Stimulated activated CD4-positive, alpha-beta T cell treated with anti-CD3 and anti-CD28 coated beads, Interleukin-1b, Interleukin-23, amount 100 ng/mL, for 48 hours (primary cell): ENCODE measurements at places on chromosomes 5 and 9.

DNA sequence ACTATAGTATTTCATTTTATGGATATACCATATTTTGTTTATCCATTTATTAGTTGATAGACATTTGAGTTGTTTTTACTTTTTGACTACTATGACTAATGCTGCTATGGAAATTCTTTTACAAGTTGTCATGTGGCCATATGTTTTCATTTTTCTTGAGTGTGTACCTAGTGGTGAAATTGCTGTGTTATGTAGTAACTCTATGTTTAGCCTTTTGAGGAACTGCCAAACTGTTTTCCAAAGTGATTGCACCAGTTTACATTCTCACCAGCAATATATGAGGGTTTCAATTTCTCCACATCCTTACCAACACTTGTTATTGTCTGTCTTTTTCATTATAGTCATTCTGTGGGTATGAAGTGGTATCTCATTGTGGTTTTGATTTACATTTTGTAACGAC, 75.4 kb downstream of the GRIA1 start:
- DNase-seq = no peak

DNA sequence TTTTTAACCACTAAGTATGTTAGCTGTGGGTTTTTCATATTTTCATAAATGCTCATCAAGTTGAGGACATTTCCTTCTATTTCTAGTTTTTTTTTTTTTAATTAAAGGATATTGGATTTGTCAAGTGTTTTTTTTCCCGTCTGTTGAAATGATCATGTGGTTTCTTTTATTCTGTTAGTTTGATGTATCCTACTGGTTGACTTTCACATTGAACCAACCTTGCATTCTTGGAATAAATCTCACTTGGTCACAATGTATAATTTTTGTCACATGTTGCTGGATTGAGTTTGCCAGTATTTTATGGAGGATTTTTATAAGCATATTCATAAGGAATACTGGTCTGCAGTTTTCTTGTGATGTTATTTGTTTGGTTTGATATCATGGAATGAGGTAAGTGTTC, 12.4 kb downstream of the FAM200C start:
- DNase-seq = no peak

GRCh38 chr5:143964919-143965318, 153.0 kb downstream of the HMHB1 start:
- DNase-seq = no peak

GRCh38 chr9:12162181-12162815, 530.9 kb upstream of the TYRP1 start:
- no peak for DNase-seq

DNA sequence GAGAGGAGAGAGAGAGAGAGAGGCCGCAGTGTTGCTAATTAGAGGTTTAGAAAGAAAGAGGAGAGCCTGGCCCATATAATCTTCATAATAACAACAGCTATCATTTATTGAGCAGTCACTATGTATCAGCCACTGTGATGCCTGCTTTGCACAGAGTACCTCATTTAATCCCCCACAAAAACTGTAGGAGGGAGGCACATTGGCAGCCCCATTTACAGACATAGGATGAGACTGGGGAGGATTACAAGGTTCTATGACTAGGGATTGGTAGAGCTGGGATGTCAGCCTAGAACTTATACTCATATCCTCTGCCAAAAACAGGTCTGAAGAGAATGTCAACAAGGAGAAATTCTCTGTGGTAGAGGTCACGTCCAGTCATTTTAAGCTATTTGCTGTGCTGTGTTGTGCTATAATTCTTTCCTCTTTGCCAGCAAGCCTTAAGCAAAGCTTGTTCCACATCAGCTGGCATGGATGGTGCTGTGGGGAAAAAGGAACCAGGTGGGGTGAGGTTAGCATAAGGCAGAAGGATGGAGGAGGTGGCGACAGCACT, 6.7 kb upstream of the GCNT4 start:
- DNase-seq = no peak

- no peak for DNase-seq
Observed at GRCh38 chr9:111630182-111630963, 761 bp upstream of the DNAJC25 start.

DNA sequence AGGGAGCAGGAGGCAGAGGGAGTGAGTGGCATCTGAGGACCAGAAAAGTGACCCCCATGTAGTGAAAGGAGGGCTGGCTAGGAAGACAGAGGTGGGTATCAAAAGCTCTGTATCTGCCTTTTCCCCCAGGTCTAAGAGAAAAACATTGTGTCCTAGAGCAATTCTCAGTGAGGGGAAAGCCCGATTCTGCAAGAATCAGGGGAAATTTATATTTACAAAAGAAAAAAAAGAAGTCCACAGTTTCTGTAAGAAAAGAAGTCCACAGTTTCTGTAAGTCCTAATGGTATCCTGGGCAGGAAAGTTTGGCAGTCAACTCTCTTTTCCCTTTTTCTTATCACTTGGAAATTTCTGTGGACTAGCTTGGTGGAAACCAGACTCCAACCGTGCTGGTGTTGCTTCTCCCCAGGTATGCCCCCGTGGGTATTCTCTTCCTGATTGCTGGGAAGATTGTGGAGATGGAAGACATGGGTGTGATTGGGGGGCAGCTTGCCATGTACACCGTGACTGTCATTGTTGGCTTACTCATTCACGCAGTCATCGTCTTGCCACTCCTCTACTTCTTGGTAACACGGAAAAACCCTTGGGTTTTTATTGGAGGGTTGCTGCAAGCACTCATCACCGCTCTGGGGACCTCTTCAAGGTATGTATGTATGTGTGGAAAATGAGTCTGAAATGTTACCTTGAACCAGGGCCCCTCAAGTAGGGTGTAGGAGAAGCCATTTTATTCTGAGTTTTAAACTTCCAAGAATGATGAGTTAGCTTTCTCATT, 73.0 kb downstream of the SLC1A3 start:
- no peak for DNase-seq

- no peak for DNase-seq
Observed at GRCh38 chr9:92970467-92970923, 23.2 kb downstream of the FGD3 start.

DNA sequence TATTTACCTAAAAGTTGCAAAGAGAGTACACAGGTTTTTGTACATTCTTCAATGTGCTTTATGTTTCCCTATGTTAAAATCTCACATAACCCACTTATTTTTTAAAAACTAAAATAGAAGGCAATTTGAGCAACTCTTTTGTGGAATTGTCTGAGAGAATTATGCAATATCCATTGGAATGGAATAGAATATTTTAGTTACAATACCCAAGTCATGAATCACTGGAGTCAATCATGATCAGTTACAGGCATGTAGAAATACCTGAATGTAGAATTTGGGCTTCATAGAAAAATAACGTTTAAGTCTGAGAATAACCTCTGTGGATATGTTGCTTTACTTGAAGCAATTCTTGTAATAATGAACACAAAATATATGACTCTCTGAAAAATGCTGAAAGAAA, 143.3 kb downstream of the FGF10 start:
- DNase-seq = no peak

DNA sequence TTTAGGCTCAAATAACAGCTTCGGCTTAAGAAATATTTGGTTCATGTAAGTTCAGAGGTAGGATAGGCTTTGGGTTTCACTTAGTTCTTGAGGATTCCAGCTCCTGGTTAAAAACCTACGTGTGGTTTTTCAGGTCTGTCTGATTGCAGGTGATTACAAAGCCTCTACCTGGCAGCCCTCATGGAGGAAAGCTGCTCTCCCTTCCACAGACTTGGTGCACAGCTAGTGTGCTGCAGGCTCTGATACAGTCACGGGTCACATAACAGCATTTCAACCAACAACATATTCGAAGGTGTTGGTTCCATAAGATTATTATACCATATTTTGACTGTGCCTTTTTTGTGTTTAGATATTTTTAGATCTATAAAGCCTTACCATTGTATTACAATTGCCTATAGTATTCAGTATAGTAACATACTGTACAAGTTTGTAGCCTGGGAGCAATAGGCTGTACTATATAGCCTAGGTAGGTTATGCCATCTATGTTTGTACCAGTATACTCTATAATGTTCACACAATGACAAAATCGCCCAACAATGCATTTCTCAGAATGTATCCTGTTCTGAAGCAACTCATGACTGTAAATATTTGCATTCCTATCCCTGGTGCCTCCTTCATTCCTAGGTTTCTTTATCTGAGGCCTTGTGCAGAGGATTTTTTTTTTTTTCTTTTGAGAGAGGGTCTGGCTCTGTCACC, 8.0 kb upstream of the DCP2 start:
- no peak for DNase-seq

GRCh38 chr9:128121924-128122808, 5.4 kb downstream of the PTGES2 start:
- DNase-seq = no peak

DNA sequence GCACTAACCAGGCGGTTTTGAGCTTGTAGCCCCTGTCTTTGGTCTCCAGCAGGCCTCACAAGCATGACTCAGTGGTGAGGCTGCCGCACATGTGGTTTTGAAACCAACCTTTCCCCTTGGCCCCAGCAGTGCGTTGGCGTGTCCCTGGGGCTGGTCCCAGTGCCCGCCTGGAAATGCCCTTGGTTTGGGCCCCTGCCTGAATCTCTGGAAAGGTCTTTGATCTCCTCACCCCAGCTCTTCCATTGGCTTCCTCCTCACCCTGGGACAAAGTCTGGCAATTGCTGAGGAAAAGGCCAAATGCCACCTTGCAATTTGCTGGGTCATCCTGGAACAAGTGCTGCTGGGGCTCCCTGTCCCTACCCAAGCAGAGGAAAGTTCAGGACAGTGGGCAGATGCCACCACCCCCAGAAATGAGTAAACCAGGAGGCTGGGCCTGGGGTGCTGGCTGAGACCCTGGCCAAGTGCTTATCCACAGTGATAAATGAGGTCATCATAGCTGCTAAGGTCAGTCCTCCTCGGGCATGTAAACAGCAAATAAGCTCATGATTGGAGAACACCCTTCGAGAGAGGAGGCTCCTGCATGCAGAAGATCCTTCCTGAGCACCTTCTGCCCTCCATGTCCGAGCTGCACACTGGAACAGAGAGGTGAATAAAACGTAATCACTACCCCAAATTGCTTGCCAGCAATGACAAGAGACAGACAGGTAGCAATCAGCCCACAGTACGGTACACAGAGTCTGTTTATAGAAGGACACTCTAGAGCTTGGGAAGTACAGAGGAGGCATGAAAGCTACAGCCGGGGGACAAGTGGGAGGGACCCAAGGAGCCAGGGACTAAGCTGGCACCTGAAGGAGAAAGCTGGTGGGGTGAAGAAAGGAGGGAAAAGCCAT, 98.9 kb upstream of the CPEB4 start:
- DNase-seq = peak; percentile 23

GRCh38 chr9:134296301-134297082, 29.8 kb upstream of the RXRA start:
- DNase-seq = no peak

GRCh38 chr5:170312666-170313065, 15.1 kb upstream of the LCP2 start:
- DNase-seq = peak; percentile 85

DNA sequence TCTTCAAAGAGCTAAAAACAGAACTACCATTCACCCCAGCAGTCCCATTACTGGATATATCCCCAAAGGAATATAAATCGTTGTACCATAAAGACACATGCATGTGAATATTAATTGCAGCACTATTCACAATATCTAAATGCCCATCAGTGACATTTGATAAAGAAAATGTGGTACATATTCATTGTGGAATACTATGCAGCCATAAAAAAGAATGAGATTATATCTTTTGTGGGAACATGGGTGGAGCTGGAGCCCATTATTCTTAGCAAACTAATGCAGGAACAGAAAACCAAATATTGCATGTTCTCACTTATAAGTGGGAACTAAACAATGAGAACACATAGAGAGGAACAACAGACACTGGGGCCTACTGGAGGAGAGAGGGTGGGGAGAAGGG, 38.7 kb downstream of the FCHO2 start:
- DNase-seq = no peak

- DNase-seq = no peak
Observed at GRCh38 chr9:134538856-134539566, 102.6 kb upstream of the COL5A1 start.

- DNase-seq = no peak
Observed at GRCh38 chr5:32810804-32811203, 99.7 kb downstream of the NPR3 start.

DNA sequence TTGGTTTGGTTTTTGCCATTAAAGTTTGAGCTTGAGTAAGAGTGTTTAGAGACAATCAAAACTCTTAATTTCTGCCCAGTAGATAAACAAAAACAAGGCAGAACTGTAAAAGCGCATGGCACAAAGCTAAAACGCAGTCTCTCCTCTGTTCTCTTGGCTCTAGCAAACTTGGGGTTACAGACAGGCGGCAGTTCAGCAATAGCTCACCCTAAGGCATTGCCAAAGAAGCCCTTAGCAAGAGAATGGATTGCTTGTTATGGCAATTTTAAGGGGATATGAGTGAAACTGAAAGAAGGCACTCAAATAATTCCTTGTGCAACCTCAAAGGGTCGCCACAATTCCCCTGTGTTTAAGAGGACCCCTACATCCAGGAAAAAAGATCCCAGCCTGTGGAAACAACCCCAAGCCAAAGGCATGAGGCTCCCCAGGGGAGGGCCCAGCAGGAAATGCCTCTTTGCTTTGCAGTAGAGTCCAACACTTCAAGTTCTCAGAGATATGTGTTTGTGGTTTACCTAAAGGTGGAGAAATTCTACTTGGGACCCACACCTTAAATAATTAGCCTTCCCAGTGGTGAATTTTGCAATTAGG, 317.0 kb upstream of the MPDZ start:
- no peak for DNase-seq

- DNase-seq = no peak
Observed at GRCh38 chr5:170484847-170485615, 18.8 kb upstream of the KCNIP1 start.

GRCh38 chr5:59040804-59041201, 457.9 kb downstream of the RAB3C start:
- no peak for DNase-seq
